ENCODE measurements at places on chromosomes 16 and 17. TPM values are rescaled to one million over a fixed set of nuclear protein-coding genes. Genes with fewer than 3 reads are reported as not detected.

Gene ACSM3
- 0.48 TPM for total RNA-seq

Gene SULT1A2
- 0.23 TPM for total RNA-seq

Gene NXN
- 75.9 TPM for total RNA-seq

Gene PLLP
- 0.79 TPM for total RNA-seq

Gene PLEKHG4
- total RNA-seq = 4.0 TPM

Gene GHDC
- 8.4 TPM for total RNA-seq

Gene EMC8
- 44.1 TPM for total RNA-seq

DNA sequence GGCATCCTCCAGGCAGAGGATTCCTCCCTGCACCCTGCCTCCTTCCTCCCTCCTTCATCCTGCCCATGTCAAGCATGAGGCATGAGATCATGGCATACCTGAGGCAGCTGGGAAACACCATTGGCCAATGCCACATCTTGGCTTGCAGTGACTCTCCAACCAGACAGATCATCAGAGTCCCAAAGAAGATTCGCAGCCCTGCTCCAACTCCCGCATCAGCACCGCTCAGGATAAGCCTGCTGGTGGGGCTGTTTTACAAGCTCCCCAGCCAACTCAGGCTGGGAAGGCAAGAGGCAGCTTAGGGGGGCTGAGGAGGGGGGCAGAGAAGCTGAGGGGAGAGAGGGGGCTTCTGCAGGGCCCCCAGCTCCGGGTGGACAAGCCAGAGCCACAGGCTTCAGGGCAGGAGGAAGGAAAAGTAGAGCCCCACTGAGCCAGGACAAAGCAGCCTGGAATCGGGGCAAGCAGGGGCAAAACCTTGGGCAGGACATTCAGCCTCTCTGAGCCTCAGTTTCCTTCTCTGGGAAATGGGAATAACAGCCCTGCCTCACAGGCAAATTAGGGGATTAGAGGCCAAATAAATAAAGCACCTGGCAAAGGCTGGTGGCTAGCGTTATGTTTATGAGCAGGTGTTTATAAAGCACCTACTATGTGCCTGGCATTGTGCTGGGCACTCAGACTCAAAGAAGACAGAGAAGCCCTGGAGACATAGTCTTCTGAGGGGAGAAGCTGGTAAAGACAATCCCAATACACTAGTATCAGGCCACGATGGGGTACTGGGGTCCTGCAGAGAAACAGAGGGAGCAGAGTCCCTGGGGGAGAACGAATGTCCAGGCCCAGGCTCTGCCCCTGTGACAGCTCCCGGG is 88.1 kb downstream of the GOSR1 start:
- no peak for DNase-seq

GRCh38 chr17:60436676-60437075 is 14.4 kb downstream of the CHCT1 start:
- DNase-seq = no peak

DNA sequence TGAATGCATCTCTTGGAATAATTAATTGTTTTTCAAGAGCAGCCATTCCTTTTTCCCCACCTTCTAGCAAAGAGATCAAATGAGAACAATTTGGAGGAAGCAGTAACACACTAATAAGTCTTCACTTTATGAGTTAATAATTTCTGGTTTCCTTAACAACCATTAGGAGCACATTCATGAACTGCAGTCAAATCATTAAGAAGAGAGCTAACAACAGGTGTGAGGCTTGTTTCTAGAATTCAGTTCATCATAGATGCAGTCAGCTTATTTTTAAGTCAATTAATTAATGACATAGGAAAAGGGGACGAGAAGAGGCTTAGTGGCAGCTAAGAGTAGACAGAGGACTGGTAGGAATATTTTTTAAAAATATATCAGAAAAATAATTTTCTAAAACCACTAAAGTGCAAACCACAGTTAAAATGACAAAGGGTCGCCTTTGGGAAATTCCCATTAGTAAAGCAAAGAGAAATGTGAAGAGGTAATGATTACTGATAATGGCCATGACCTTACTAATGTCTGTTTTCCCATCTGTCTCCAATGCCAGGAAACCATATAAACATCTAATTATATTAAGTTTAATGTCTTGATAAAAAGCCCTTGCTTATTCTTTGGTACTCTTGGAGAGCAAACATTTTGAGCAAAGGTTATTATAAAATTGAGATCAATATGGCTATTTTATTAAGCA is 184.2 kb downstream of the KCNJ2 start:
- DNase-seq = no peak

DNA sequence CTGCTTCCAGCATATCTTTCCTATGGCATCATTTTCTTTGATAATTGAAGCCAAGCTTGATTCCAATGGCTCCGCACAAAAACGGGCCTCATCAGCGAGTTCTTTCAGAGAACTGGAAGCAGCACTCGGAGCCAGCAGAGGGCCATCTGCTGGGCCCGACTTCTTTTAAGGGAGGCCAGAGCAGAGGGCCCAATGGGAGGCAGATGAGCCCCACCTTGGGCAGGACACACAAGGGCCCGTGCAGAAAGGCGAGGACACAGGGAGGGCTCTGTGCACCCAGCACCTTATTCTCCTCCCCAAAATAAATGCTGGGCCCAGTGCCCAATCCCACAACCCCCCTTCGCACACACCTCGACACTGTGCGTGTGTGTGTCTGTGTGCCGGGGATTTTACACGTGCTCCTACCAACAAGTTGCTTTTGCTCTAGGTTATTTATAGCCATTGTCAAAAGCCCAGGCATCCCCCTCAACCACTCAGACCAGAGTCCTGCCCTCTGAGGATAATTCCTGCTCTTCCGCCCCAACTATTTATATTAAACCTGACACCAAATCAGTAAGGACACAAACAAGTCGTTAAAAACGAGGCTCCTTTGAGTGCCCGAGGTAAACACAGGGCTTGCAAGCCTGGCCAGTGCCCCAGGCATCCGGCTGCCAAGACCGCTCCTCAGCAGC is 6.8 kb downstream of the AXIN2 start:
- DNase-seq = no peak

DNA sequence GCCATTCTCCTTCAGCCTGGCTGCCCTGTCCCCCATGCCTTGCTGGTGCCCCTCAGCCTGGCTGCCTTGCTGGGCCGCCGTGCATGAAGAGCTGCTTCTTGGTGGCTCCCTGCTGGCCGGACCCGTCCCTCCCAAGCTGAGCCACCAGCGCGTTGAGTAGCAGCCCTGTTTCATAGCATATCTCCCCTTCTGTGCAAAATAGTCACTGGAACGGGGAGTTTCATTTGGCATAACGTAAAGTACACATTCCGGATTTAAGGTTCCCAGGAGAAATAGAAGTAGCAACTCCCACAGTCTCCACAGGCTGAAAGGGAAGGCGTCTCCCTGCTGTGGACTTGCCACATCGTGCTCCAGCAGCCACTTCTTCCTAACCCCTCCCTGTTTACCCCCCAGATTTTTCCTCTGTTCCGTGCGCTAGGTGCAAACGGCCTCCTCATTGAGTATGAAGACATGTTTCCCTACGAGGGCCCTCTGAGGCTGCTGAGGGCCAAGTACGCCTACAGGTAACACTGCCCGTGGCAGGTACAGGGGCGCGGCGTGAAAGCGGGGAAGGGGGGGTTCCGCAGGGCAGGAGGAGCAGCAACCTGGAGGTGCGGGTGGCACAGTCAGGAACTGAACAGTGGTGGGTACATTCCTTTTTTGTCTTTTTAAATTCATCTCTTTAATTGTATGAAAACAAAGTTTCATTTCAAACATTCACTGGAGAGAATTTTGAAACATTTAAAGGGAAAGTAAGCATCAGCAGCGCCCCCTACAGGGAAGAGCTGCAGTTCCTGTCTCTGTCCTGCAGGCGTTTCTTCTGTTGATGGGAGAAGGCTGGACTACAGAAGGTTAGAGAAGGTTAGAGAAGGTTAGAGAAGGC is 5.8 kb upstream of the OGFOD3 start:
- peak; percentile 47 for DNase-seq

DNA sequence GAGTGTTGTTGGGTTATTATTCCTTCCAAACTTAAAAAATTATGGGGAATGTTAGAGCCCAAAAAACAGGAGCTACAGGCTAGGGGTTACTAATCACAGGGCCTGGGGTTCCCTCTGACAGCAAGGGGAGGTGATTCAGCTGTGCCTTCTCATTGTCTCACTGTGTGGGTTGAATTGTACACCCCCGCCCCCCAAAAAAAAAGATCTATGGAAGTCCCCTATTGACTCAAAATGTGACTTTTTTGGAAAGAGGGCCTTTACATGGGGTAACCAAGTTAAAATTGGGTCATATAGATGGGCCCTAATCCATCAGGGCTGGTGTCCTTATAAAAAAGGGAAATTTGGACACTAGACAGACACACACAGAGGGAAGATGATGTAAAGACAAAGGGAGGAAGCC is 190.2 kb downstream of the SOX9 start:
- DNase-seq = no peak

DNA sequence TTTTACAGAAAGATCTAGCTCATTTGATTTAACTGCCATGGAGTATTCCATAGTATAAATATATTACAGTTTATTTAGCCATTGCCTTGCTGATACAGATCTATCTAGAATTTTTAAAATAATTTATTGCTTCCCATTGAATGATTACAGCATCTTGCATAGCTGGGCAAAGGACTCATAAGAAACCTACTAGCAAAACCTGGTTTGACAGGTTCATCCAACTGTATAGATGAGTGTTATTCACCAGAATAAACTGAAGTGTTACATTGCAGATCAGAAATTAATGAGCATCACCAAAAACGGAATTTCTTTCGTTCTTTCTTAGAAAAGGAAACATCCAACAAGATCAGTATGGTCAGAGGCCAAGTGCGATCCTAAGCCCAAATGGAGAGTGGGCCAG is 202.2 kb upstream of the CACNG5 start:
- no peak for DNase-seq

GRCh38 chr16:78800523-78800922 is 701.1 kb downstream of the WWOX start:
- no peak for DNase-seq

- no peak for DNase-seq
Observed at GRCh38 chr17:57289613-57290012, 33.3 kb downstream of the MSI2 start.

DNA sequence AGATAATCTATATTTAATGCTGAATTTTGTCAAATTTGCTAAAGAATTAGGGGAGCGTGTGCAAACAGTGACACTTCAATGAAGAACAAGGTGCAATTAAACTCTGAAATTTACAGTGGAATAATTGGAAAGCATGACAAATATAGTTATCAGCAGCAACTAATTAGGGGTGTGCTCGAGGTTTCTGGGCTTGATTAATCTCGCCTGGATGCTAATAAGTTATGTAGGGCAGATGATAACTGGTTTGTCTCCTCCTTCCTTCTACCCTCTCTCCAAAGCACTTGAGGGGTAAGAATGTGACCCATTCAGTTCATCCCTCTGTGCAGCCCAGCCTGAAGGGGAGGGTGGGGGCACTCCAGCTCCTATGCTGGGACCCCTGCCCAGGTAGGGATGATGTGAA is 21.9 kb downstream of the MRM1 start:
- no peak for DNase-seq

Measured in neural crest cell (in vitro differentiated cells).